ENCODE measurements at places on chromosomes 3 and 15.

DNA sequence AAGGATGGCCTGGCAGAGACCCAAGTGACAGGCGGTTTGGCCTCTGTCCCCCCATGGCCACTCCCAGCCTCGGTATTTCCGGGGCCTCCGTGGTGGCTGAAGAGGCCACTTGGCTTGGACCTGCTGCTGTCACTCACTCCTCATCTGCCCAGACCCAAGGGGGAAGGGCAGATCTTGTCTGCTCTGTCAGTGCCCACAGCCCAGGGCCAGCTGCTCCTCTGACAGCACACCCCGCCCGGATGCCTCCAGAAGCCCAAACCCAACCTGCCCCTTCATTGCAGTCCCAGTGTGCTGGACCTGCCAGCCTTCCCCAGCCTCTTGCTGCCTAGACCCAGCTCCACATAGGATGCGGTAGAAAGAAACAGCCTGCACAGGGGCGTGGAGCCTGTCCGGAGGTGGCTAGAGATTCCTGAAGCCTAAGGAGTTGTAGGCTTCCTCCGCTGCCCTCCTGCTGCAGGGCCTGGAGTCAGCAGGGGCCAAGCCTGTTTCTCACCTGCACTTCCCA is 52.0 kb downstream of the MAGEF1 start:
- no peak for DNase-seq

DNA sequence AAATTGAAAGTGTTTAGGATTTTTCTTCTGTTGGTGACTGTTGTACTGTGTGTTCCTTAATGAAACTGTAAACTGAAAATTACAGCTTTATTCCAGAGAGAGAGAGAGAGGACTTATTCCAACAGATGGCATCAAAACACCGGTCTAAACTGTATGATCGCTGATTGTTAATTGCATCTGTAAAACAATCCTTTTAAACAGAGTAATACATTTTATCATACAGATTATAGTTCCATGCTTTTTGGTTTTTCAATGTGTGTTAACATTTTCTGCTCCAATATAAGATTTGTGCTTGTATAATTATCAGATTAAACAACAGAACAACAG is 289.7 kb upstream of the DNAJC19 start:
- DNase-seq = no peak

GRCh38 chr3:181290941-181291340 is 301.4 kb upstream of the DNAJC19 start:
- no peak for DNase-seq

GRCh38 chr3:128081846-128082245 is 29.6 kb downstream of the SEC61A1 start:
- no peak for DNase-seq

- DNase-seq = no peak
Measured at GRCh38 chr3:63351159-63352007, 73.3 kb downstream of the SYNPR start.

- no peak for DNase-seq
Measured at GRCh38 chr15:70530906-70531305, 232.5 kb downstream of the UACA start.

- DNase-seq = no peak
Measured at GRCh38 chr3:184350618-184351017, 10.8 kb downstream of the CLCN2 start.

- DNase-seq = no peak
Measured at GRCh38 chr3:143552851-143553250, 295.4 kb downstream of the SLC9A9 start.
